ENCODE measurements at places on chromosomes 7 and 10. TPM values are rescaled to one million over a fixed set of nuclear protein-coding genes. Genes with fewer than 3 reads are reported as not detected.
A peak's percentile ranks its signal among the peaks of the same experiment; 100 is the strongest.

- no peak for DNase-seq
Measured at GRCh38 chr7:30771880-30772425, 736 bp downstream of the MINDY4 start.

Gene AQP1
- total RNA-seq, result 509 TPM

GRCh38 chr10:128230401-128230800, 104.2 kb upstream of the MKI67 start:
- DNase-seq, result no peak

Gene UPP1
- total RNA-seq, result 10.6 TPM

DNA sequence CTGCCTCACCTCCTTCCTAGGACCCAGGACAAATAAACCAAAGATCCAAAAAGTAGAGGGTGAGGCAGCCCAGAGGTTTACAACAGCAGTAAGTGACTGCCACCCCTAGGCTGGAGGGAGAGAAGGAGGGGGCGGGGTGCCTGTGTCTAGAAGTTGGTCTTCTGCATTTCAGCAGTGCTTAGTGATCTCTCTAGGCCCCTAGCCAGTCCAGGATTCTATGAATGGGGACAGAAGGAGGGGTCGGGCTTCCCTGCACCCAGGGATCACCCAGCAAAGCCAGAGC, 62.8 kb upstream of the KDM7A start:
- no peak for DNase-seq

DNA sequence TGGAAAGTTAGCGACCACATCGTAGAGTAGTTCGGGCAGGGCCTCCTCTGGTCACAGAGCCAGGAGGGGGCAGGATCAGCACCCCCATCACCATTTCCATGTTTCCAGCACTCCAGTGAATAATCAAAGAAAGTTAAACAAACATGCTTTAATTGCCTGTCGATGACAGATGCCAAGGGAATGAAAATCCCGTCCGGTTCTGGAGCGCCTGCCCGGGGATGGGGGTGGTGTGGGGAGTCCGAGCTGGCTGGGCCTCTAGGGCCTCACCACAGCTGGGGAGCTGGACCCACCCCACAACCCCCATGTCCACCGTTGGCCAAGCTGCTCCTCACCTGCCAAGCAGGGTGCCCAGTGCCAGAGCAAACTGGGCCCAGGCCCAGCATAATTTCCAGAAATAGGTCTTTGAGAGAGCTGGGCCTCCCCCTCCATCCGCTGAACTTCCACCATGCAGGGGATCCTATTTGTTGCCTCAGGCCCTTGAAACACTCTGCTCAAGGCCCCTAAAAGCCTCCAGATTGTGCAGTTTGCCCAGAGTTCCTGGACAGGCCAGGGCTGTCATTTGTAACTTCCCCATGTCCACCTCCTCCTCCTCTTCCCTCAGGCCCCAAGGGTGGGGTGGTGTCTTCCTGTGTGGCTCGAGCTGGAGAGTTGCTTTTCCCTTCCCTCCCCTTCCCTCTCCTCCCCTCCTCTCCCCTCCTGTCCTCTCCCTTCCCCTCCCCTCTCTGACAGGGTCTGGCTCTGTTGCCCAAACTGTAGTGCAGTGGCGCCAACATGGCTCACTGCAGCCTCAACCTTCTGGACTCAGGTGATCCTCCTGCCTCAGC, 101.0 kb downstream of the MYL10 start:
- no peak for DNase-seq

DNA sequence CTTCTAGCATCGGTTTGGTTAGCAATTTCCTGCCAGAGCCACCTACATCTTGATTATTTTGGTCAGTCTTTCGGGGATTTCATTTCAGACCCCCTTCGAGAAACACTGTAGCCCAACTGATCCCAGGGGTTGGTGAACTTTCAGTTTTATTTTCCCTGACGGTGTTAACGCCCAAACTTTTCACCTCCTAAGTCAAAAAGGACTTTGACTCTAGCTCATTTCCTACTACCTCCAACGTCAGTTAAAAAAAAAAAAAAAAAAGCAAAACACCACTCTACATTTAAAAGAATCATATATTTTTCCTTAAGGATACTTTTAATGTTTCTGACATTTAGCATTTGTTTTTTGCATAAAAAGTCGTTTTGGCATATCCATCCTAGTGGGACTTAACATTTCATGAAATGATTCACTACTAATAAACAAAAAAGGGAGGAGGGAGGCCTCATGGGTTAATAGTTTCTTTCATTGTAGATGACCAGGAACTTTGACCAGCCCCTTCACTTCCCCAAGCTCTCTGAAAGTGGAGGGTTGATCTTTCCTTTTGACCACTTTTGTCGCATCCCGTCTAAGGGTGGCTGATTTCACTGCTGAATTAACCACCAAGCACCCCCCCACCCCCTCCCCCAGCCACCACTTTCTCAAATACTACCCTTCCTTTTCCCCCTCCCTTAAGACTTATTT, 764 bp upstream of the TCF7L2 start:
- DNase-seq, result no peak

GRCh38 chr7:49635800-49636199, 137.6 kb upstream of the VWC2 start:
- DNase-seq, result peak; percentile 78

Gene HOXA11
- total RNA-seq, result not detected

- peak; percentile 86 for DNase-seq
Measured at GRCh38 chr10:24162206-24162985, 46.5 kb upstream of the KIAA1217 start.

GRCh38 chr10:125164421-125164820, 4.1 kb upstream of the CTBP2 start:
- no peak for DNase-seq

DNA sequence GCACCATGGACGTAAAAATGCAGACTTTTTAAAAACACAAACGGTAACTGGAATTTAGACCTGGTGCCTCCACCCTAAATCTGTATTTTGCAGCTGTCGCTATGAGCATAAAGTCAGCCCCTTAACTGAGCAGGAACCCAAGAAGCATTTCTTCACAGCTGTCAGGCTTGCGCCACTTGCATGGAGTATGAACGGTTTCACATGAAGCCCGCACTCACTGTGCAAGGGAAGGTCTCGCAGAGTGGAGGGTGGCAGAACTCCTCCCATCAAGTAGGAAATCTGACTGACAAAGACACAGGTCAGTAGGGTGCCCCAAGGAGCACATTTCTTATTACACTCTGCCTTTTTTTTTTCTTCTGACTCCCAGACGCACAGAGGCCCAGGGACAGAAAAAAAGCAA, 58.5 kb downstream of the ELMO1 start:
- no peak for DNase-seq

DNA sequence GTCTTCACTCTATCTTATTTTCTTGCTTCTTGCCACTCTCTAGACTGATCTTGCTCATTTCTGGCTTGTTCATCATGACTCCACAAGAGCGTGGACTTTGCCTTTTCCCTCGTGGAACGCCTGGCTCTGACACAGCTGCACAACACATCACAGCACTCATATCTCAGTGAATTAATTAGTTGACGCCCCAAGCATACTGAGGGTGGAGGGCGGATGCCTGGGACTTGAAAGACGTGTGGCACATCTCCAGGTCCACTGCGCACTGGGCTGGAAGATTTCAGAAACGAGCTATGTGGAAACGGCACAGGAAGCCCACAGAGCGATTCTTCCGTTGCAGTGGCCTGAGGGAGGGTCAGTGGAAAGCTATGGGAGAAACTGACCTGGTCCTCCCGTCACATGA, 23.6 kb upstream of the PLEKHA1 start:
- no peak for DNase-seq

Gene NYAP1
- total RNA-seq, result 3.2 TPM

GRCh38 chr7:14842523-14842922, 60.0 kb downstream of the DGKB start:
- no peak for DNase-seq

GRCh38 chr7:50851451-50851850, 68.8 kb upstream of the GRB10 start:
- no peak for DNase-seq

Gene LRGUK
- total RNA-seq, result 0.13 TPM

DNA sequence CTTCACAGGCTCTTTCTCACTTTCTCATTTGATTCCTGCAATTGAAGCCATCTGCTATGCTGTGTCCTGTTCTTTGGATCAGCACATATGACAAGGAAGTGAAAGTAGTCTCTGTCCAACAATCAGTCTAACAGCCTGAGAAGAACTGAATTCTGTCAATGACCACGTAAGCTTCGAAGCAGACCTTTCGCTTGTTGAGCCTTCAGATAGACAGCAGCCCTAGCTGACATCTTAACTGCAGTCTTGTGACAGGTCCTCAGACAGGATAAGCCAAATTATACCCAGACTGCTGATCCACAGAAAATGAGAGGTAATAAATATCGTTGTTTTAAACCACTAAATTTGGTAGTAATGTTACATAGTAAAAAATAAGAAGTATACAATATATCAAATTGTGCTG, 691.0 kb upstream of the LRRTM3 start:
- DNase-seq, result no peak

DNA sequence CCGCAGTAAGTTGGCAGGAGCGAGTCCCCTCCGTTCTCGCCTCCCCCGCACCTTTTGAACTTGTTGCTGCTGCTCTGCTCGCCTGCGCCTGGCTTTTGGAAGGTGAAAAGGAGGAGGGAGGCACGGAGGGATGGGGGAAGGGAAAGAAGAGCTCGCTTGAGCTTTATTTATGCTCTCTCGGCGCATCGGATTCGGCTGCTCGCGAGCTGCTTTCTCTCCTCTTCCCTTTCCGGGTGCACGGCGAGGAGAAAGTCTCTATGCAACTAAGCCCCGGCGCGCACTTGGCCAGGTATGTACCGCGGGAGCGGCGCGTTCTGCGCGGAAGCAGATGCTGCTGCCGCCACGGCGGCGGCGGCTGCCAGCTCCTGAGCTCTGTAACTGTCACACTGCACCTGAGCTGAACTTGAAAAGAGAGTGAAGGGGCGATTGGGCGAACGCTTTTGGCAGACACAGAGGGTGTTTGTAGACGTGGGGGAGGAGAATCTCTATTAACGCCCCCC, 551 bp downstream of the KCND2 start:
- no peak for DNase-seq

Gene PNLIPRP3
- total RNA-seq, result not detected

- DNase-seq, result no peak
Measured at GRCh38 chr10:22646388-22646853, 68.0 kb downstream of the PIP4K2A start.

DNA sequence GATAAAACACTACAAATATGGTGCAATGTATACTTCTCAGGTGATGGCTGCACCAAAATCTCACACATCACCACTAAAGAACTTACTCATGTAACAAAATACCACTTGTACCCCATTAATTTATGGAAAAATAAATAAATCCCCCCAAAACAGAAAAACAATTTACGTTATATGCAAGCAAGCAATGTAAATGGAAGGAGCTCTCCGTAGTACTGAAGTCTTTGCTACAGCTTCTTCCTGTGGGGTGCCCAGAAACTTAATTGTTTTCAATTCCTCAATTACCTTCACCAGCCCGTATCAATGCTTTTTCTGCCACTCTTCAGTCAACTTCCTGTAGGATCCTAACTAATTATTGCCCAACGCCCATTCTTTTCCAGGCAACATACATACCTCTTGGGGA, 138.1 kb downstream of the RELN start:
- DNase-seq, result no peak

DNA sequence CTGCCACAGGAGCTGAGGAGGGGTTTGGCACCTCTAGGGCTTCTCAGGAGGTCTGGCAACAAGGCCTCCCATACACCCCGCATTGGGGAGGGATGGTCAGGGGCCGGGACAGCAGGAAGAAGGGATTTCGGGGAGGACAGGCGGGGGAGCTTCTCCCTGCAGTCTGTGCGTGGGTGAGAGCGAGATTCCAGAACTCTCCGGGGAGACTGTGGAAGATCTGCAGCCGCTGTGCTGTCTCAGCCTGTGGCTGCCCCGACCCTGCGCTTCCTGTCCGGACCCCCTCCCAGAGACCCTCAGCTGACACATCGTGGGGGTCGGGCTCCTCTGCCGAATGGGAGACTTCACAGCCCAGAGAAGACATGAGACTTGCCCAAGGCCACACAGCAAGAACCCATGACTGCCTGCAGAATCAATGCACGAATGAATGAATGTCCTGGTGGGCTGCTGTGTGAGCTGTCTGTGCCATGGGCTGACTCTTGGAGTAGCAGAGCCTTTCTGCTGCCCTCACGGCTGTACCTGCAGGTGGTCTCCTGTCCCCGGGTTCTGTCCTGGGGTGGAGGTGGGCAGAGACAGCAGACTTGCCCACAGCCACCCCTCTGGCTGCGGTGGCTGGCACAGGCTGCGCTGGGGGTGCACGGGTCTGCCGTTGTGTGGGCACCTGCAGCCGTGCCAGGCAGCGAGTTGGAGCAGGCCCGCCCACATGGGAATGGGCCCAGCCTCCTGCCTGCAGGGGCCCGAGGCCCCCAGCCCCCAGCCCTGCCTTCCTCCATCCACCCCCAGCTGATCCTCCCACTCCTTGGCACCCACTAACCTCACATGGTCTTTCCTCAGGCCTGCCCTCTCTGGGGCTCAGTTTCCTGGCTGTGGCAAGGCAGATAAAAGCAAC, 16.3 kb upstream of the LFNG start:
- no peak for DNase-seq

GRCh38 chr10:115355162-115355760, 262.1 kb downstream of the ATRNL1 start:
- no peak for DNase-seq

DNA sequence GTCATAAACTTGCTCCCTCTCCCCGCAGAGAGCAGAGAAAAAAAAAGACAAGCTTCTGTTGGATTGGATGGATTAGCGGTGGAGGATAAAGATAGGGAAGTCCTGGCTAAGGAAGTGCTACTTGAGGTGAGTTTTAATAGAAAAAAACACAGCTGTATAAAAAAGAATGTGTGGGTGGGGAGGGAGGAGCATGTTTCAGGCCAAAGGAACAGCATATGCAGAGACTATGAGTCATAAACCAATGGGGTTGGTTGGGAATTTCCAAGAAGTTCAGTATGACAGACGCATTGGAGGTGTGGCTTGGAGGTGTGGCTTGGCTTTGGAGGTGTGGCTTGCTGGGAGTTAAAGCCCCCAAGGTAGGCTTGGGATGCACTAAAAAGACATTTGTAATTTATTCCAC, 103.0 kb upstream of the LSM8 start:
- DNase-seq, result no peak

Gene RAB19
- not detected for total RNA-seq

GRCh38 chr10:87684001-87684638, 24.4 kb downstream of the PAPSS2 start:
- no peak for DNase-seq

Gene OR2A5
- not detected for total RNA-seq

- no peak for DNase-seq
Measured at GRCh38 chr10:72099600-72099921, 11.2 kb upstream of the SPOCK2 start.

Gene LRRTM3
- total RNA-seq, result 0.06 TPM

Gene DRGX
- total RNA-seq, result not detected

DNA sequence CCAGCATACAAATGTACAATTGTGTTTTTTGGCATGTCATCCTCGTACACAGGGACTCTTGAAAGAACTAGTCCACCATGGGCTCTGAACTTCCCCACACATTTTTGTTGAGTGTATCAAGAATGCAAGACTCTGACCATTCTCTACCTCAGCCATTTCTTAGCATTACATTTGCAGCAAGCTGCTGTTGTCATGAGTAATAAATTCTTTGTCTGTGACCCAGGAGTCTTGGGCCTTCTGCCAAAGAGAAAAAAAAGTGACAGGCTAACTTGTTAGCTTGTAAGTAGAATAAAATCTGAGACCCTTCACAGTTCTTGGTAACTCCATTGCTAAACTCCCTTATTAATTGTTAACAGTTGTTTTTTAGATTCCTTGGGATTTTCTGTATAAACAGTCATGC, 542.3 kb upstream of the MBL2 start:
- DNase-seq, result no peak

Data from esophagus muscularis mucosa (tissue), 4 donors.